ENCODE measurements at places on chromosomes 7 and 10.

DNA sequence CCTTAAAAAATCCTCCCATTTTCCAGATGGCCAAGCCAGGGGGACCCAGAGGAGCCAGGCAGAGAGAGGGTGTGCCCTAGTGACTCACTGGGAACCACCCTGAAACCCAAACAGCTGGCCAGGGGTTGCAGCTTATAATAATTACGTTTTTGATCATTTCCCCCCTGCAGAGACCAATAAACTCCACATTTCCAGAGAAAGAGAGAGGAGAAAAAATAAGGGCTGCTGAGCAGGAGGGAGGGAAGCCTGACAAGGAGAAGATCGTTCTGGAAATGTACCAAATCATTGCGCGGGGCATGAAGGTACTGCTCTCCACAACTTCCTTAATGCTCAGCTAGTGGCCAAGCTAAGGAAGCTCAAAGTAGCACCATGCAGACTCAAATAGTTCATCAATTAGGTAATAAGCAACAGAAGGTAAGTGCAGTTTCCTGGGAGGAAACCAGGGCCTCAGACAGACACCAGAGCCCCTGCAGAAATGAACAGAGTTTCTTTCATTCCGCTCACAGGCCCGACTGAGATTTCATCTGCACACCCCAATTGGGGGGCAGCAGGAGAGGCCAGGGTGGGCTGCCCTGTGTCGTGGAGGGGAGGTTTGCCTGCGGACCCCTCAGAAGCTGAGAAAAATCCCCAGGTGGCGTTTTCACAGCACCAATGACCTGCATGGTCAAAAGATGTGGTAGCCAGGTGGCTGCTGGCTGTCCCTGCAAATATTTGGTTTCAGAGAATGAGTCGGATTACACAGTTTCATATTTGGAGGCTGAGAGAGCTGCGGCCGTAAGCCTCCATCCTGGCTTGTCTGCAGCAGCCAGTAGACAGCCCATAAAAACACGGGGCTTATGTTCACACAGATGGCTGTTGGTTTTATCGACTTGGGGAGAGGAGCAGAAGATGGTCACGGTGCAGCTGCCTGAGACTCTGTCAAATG lies 153.2 kb upstream of the LYZL2 start:
- DNase-seq: no peak

DNA sequence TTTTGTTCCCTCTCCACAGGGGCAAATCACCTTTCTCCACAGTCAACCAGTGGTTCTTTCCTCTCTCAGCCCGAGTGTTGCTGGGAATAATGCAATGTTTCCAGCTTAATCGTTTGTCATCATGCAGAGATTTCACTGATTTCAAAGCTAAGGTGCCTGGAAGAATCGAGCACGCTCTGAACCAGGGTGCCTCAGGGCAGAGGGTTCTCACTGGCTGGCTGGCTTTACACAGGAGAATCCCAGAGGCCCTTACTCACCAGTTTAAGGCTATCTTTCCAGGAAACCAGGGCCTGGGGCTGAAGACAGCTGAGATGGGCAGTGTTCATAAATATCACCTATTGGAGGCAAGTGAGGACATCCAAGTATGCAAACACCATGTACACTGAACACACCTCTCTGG lies 21.8 kb downstream of the PLXNA4 start:
- DNase-seq: no peak

GRCh38 chr10:109740436-109740835 lies 182.9 kb downstream of the XPNPEP1 start:
- DNase-seq: no peak

DNA sequence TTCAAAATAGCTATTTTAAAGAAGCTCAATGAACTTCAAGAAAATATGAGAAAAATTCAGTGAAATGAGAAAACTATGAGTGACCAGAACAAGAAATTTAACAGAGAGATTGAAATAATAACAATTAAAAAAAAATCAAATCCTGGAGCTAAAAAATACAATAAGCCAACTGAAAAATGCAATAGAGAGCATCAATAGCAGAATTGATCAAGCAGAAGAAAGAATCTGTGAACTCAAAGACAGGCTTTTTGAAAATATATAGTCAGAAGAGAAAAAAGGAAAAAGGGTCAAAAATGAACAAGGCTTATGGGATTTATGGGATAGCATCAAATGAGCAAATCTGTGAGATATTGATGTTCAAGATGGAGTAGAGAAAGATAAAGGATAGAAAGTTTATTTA lies 133.0 kb downstream of the OTUD1 start:
- no peak for DNase-seq

- DNase-seq: no peak
These were observed 537 bp downstream of the NAPEPLD start for GRCh38 chr7:103148131-103148993.

DNA sequence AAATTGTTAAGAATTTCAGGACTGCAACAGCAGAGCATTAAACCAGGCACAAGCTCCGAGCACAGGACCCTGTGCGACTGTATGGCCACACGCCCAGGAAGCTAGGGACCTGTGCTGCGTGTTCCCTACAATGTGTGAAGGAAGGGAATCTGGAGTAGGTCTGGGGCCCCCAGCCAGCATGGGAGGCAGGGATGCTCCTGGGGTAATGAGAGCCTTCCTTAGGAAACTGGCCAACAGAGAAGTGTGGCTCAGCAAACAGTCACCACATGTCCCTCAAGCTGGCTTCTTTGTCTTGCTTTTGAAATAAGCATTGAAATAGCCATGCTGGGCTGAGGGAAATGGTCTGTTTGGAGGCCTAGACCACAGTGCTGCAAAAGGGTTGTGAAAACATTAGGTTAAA lies 8.2 kb downstream of the BLNK start:
- DNase-seq: no peak

DNA sequence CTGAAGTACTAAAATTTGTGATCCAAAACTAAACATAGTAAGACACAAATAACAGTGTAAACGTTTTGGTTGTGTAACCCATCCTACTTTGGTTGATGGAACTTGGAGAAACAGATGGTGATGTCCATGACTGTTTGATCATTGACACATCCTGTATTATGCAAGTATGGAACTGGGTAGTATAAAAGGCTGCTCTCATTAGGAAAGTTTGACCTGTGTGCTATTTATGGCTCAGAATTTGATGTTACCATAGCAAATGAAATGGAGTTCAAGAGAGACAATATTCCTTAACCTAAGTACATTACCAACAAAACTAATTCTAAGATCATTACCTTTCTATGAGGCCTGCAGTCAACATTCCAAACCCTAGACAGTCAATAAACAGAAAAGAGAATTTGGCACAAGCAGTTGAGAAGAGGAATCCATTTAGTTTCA lies 39.9 kb downstream of the DKK1 start:
- DNase-seq: no peak

GRCh38 chr7:42939457-42940240 lies 7.5 kb downstream of the MRPL32 start:
- no peak for DNase-seq

DNA sequence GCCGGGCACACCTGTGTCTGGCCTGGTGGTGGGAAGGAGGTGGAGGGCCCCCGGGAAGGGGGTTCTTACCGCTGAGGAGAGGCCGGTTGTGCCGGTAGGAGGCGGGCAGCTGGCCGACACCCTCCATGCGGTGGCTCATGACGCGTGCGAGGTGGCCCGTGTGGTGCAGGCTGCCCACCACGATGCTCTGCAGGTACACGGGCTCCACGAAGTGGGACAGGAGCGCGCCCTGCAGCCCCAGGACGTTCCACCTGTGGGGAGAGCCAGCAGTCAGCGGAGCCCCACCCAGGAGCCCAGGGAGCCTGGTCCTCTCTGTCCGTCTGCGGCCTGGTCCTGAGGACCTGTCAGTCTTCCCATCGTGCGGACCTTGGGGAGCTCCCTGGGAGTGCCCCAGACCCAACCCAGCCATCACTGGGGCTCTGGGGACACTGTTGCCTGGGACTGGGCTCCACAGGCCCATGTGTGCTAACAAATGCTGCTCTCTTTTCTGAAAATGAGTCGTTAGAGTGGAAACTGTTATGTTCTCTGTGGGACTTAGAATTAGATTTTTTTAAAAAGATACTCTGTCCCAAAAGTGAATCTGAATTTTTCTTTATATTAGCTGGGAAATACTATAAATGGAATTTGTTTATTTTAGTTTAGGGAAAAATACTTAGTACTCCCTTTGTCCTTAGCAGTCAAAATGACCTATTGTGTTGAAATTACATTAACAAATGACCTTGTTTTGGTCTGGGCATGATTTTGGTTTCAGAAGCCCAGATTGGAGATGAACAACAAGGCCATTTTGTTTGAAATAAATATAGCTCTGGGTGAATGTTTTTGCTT lies 143.9 kb downstream of the WDR37 start:
- no peak for DNase-seq

Measured in ascending aorta (tissue), 2 donors.